SJSA1 (cell line): ENCODE measurements at places on chromosomes 4 and X. TPM values are rescaled to one million over a fixed set of nuclear protein-coding genes. Genes with fewer than 3 reads are reported as not detected.
A peak's percentile ranks its signal among the peaks of the same experiment; 100 is the strongest.

Gene RAB28
- total RNA-seq: 18.6 and 23.6 TPM in 2 replicates

Gene RAB41
- not detected in 2 replicates for total RNA-seq

GRCh38 chr4:139655116-139655515 lies 10.5 kb upstream of the MGST2 start:
- peaks cover 13% of the 10 kb centered on the region for H3K4me1 ChIP-seq
- H3K36me3 ChIP-seq: no peaks in the 10 kb centered on the region
- no peak for DNase-seq
- no peak overlapping the region for H3K4me3 ChIP-seq

DNA sequence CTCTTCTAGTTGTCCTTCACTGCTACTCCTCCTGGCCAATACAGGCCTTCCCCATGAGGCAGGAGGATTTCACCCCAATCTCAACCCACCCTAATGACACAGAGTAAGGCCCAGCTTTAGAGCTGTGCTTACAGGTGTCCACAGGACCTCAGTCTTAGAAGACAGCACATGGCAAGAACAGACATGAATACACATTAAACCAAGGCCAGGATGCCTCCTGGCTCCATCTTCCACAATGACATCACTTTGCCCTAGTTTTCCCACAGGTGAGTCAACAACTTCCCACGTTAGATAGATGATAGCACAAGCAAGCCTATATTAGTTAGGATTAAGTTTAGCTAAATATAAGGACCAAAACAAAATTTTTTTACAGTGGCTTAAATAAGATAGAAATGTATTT lies 63.8 kb upstream of the NOCT start:
- no peaks in the 10 kb centered on the region for H3K36me3 ChIP-seq
- DNase-seq: no peak
- H3K27me3 ChIP-seq: no peaks in the 10 kb centered on the region
- no peak overlapping the region for H3K4me3 ChIP-seq
- no peak overlapping the region for H3K27ac ChIP-seq

DNA sequence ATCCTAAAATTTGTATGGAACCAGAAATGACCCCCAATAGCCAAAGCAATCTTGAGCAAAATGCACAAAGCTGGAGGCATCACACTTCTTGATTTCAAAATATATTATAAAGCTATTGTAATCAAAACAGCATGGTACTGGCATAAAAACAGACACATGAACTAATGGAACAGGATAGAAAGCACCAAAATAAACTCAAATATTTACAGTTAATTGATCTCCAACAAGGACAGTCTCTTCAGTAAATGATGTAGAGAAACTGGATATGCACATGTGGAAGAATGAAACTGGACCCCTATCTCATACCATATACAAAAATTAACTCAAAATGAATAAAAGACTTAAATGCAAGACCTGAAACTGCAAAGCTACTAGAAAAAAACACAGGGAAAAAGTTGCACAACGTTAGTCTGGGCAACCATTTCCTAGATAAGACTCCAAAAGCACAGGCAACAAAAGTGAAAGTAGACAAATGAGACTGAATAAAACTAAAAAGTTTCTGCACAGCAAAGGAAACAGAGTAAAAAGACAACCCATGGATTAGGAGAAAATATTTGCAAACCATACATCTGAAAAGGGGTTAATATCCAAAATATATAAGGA lies 64.9 kb downstream of the CD99L2 start:
- H3K4me1 ChIP-seq: no peaks in the 10 kb centered on the region
- DNase-seq: no peak
- no peaks in the 10 kb centered on the region for H3K27me3 ChIP-seq

GRCh38 chr4:108045687-108046024 lies 56.0 kb downstream of the HADH start:
- DNase-seq: no peak
- H3K36me3 ChIP-seq: peaks cover 25% of the 10 kb centered on the region
- H3K27me3 ChIP-seq: no peaks in the 10 kb centered on the region
- no peaks in the 10 kb centered on the region for H3K4me1 ChIP-seq
- no peak overlapping the region for H3K4me3 ChIP-seq

- no peaks in the 10 kb centered on the region for H3K36me3 ChIP-seq
- H3K4me1 ChIP-seq: peaks cover 12% of the 10 kb centered on the region
- no peaks in the 10 kb centered on the region for H3K27me3 ChIP-seq
- H3K4me3 ChIP-seq: no peak overlapping the region
- DNase-seq: peak; percentile 77
These were observed 32.7 kb upstream of the JADE1 start for GRCh38 chr4:128776794-128777216.

GRCh38 chrX:13223868-13224567 lies 95.8 kb downstream of the ATXN3L start:
- H3K4me3 ChIP-seq: no peak overlapping the region
- H3K27me3 ChIP-seq: no peaks in the 10 kb centered on the region
- no peaks in the 10 kb centered on the region for H3K36me3 ChIP-seq
- peaks cover 48% of the 10 kb centered on the region for H3K4me1 ChIP-seq
- DNase-seq: peak; percentile 62

- H3K4me3 ChIP-seq: no peak overlapping the region
- H3K27ac ChIP-seq: no peak overlapping the region
- no peaks in the 10 kb centered on the region for H3K4me1 ChIP-seq
- no peaks in the 10 kb centered on the region for H3K36me3 ChIP-seq
- no peaks in the 10 kb centered on the region for H3K27me3 ChIP-seq
These were observed 394.4 kb upstream of the ADGRL3 start for GRCh38 chr4:60805500-60806313.

DNA sequence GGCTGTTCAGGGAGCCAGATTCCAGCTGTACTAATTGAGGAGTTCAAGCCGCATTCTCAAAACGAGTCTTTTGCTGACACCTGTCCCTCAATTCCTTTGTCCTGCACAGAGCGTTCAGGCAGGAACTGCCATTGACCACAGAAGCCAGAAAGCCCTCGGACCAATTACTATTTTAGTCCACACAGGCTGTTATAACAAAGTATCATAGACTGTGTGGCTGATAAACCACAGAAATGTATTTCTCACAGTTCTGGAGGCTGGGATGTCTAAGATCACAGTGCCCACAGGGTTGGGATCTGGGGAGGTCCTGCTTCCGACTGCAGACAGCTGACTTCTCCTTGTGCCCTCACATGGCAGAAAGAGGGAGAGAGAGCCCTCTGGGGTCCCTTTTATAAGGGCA lies 119.8 kb upstream of the ATP6AP2 start:
- no peaks in the 10 kb centered on the region for H3K27me3 ChIP-seq
- H3K4me3 ChIP-seq: no peak overlapping the region
- no peaks in the 10 kb centered on the region for H3K36me3 ChIP-seq
- no peak for DNase-seq
- no peaks in the 10 kb centered on the region for H3K4me1 ChIP-seq
- no peak overlapping the region for H3K27ac ChIP-seq

- no peak for DNase-seq
- no peaks in the 10 kb centered on the region for H3K27me3 ChIP-seq
- peaks cover 14% of the 10 kb centered on the region for H3K4me1 ChIP-seq
- H3K27ac ChIP-seq: no peak overlapping the region
These were observed 16.1 kb upstream of the CXCL3 start for GRCh38 chr4:74054483-74055047.

DNA sequence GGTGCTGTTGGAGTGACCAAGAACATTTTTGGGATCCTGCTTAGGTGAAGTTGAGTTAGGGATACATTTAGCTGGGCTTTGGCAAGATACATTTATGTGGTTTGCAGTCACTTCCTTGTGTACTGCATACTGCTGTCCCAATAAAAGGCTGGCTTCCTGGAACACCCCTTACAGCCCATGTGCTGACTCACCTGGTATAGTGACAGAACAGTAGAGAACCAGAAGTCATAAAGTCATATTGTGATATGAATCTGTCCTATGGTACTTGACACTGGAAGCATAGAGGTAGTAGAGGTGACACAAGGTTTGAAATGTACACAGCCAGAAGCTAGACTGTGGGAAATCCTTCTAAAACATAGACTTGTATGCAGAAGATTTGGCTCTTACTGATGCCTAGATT lies 55.3 kb upstream of the SLC25A43 start:
- H3K4me3 ChIP-seq: no peak overlapping the region
- no peak for DNase-seq
- H3K27ac ChIP-seq: no peak overlapping the region
- no peaks in the 10 kb centered on the region for H3K27me3 ChIP-seq
- H3K36me3 ChIP-seq: no peaks in the 10 kb centered on the region
- no peaks in the 10 kb centered on the region for H3K4me1 ChIP-seq

- H3K4me1 ChIP-seq: no peaks in the 10 kb centered on the region
- H3K27me3 ChIP-seq: peaks cover 8% of the 10 kb centered on the region; the same call in 1 of the 2 replicates
- no peaks in the 10 kb centered on the region for H3K36me3 ChIP-seq
- no peak overlapping the region for H3K27ac ChIP-seq
- no peak for DNase-seq
These were observed 23.0 kb upstream of the SLC25A4 start for GRCh38 chr4:185119927-185120630.

GRCh38 chr4:24472161-24472510 lies 112.2 kb downstream of the DHX15 start:
- H3K4me1 ChIP-seq: peaks cover 12% of the 10 kb centered on the region
- H3K27me3 ChIP-seq: peaks cover 24% of the 10 kb centered on the region
- no peak overlapping the region for H3K27ac ChIP-seq
- no peak for DNase-seq

- H3K36me3 ChIP-seq: no peaks in the 10 kb centered on the region
- H3K27me3 ChIP-seq: no peaks in the 10 kb centered on the region
- peaks cover 52% of the 10 kb centered on the region for H3K4me1 ChIP-seq
- no peak for DNase-seq
- H3K27ac ChIP-seq: peak overlapping the region; percentile 76; the same call in 1 of the 2 replicates
These were observed 10.0 kb upstream of the ELF4 start for GRCh38 chrX:130120321-130120731.
